ENCODE measurements at places on chromosomes 11 and 22.

DNA sequence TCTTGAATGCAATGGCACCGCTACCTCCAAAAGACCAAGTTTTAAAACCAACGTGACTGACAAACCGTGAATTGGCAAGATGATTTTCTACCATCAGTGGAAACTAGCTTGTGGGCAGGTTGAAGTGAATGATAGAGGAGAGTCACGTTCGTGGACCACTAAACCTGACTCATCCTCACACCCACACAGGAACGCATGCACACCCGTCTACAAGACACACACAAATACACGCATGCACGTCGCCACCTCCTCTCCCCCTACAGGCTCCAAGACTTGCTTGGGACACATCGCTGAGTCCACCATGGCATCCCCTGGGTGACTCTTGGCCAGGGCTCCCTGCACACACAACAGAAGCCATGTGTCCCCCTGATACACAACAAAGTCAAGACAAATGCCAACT lies 14.4 kb downstream of the TMPRSS6 start:
- no peak for DNase-seq

- no peak for DNase-seq
Measured at GRCh38 chr22:32684148-32684821, 117.2 kb upstream of the TIMP3 start.

DNA sequence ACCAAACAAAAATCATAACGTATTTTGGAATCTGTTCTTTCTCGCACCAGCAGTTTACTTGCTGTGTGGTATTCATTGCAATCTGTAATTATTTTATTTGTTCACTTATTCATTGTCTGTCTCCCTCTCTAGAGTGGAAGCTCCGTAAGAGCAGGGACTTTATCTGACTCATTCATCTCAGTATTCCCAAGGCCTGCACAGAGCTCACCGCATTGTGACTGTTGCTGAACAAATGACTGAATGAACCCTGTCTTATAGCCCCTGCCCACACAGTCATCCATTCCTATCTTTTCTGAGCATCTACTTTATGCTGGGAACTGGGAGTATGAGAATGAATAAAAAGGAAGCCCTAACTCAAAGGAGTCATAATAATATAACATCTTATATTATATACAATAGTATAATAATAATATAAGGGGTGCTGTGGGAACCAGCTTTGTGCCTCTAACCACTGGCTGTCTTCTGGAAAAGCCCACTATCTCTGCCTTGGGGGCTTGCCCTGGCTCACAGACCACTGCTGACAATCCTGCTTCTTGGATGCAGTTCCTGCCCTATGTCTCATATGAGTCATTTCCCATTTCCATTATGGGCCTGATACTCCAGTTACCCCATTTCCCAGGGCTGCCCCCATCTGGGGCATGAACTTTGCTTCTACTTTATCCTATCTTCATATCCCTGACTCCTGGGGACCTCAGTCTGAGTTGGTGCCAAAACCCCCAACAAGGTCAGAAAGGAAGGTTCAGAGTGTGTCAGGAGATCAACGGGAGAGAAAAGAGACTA lies 11.0 kb downstream of the XRRA1 start:
- DNase-seq: no peak

GRCh38 chr11:109552376-109552775 lies 130.4 kb downstream of the C11orf87 start:
- DNase-seq: no peak

DNA sequence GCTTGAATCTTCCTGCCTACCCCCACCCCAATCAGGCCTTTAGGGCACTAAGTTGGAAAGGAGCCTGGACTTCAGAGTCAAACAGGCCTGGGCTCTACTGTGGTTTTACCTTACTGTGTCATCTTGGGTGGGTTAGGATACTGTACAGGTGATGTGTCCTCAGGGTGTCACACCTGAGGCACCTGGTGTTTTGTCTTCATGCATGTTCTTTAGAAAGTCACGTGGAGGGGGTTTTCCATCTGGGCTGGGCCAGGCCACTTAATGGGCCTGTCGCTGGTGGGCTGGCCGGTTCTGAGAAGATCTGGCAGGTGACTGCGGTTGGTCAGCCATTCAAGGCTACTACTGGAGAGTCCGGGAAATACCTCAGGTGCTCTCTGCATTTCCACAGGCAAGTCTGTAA lies 92.6 kb downstream of the SWAP70 start:
- DNase-seq: no peak

Measured in NCI-H2029 (cell line).